ENCODE measurements at places on chromosomes 7 and 10.
A peak's percentile ranks its signal among the peaks of the same experiment; 100 is the strongest.

GRCh38 chr7:140260352-140261104 is 83.7 kb upstream of the KDM7A start:
- DNase-seq, result peak; percentile 91

DNA sequence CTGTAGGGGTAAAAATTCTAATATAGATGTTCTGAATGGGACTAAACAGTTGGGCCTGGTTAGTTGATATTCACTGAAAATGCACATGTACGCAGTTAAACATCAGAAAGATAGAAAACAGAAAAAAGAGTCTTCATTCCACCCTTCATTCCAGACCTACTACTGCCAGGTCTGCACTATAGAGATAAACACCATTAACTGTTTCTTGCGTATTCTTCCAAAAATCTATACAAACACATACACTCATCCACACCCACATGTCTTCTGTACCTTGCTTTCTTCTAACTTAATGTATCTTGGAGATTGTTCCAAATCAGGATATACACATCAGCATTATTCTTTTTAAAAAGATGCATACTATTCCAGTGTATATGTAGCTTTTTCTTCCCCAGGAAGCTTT is 13.9 kb upstream of the CLEC2L start:
- no peak for DNase-seq

- DNase-seq, result no peak
Measured at GRCh38 chr7:158527915-158528502, 59.6 kb downstream of the PTPRN2 start.

DNA sequence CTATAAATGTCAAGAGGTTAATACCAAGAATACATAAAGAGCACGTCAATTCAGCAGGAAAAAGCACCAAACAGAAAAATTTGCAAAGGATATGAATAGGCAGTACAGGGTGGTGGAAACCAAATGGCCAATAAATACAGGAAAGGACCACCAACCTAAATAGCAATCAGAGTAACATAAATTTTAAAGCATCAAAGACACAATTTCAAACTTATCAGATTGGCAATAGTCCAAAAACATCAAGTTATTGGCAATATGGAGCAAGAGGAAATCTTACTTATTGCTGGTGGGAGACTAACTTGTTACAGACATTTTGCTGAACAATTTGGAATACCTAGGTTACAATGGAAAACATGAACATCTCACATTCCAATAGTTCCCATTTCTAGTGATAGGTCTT is 24.1 kb downstream of the SYPL1 start:
- no peak for DNase-seq

DNA sequence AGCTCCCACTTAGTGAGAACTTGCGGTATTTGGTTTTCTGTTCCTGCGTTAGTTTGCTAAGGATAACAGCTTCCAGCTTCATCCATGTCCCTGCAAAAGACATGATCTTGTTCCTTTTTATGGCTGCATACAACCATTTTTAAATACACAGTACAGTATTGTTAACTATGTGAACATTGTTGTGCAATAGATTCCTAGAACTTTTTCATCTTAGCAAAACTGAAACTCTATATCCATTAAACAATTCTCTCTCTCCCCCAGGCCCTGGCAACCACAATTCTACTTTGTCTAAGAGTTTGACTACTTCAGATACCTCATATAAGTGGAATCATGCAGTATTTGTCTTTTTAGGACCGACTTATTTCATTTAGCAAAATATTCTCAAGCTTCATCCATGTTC is 72.4 kb upstream of the CAPZA2 start:
- DNase-seq, result no peak

DNA sequence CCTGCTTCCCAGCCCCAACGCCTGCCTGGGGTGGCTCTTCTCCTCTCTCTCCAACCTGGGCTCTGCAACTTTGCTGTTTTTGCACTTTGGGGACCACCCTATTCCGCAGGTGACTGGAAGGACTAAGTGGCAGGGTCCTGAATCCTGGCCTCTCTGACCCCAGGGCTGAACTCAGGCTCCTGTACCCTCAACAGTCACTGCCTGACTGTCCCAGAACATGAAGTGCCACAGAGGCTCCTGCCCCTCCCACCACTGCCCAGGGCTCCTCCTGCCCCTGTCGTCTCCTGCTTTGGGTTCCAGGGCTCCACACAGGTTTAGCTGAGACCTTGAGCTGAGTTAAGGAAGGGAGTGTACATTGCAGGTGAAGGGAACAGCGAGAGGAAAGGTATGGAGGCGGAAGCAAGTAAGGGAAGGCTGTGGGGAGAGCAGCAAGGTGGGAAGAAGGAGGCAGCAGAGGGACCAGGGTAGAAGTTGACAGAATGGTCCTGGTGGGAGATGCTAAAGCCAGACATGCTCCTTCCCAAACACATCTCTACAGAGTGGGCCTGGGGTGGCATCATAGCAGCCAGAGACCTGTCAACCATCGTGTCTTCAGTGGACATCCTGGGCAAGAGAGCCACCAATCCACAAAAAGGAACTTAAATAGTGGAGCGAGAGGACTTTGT is 5.7 kb upstream of the GRID1 start:
- DNase-seq, result no peak

GRCh38 chr10:111998728-111999127 is 184.8 kb downstream of the GPAM start:
- DNase-seq, result no peak

DNA sequence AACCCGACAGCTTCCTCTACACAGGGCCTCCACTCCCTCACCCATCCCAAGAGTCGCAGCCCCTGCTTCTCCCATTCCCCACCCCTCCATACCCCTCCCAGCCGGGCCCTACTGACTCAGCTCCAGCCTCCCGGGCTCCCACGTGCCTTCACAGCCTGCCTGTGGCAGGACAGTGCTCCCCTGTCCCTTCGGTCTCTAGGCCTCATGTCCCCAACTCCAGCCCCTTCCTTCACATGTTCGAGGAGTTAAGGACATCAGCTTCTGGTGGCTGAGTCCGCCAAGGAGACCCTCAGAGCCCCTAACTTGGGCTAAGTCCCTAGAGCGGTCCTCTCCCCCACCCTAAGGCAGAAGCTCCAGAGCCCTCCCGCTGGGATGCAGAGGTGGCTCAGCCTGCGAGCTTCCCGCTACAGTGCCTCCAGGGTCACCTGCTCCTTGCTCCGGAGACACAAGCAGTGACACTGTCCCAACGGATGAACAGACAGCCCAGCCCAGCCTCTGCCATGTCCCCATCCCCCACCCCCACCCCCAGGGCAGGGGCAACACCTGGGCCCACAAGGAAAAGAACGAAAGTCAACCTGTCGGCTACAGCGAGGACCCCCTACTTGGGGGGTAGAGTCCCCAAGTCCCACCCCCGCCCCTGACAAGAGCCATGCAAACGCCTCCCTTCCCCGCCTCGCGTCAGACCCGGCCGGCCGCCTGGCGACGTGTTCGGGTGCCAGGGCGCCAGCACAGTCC is 716 bp downstream of the SMARCD3 start:
- no peak for DNase-seq

GRCh38 chr10:15997313-15997712 is 137.0 kb upstream of the MINDY3 start:
- DNase-seq, result no peak

Measured in NCI-H748 treated with DMSO at 0.1 percent for 48 hours (cell line).